ENCODE measurements at places on chromosomes 7 and 10. TPM values are rescaled to one million over a fixed set of nuclear protein-coding genes. Genes with fewer than 3 reads are reported as not detected.

ABCB4 gene
- 1.1 TPM for total RNA-seq

MMRN2 gene
- 64.7 TPM for total RNA-seq

NOS3 gene
- total RNA-seq: 20.3 TPM

STEAP1B gene
- 20.5 TPM for total RNA-seq

Measured in tibial nerve (tissue), 4 donors.